Breast epithelium (tissue), 4 donors: ENCODE measurements at places on chromosomes 1 and 21.

- DNase-seq, result peak; percentile 92
Observed at GRCh38 chr1:25904943-25905679, 1.1 kb downstream of the STMN1 start.

DNA sequence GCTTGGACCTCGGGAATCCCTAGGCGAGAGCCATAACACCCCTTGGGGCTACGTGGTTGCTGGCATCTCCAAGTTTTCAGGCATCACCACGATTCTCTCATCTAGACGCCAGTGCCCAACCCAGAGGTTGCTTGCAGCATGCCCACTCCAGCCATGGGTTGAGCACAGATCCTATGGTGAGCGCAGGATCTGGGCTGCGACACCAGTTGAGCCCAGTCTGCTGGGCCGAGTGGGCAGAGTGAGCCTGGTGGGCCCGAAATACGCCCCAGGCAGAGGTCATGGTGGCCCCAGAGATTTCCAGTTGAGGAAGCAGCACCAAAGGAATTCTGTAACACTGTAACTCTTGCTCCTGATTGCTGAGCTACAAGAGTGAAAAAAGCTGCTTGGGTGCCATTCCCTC, 46.1 kb upstream of the GRIK1 start:
- DNase-seq, result no peak

DNA sequence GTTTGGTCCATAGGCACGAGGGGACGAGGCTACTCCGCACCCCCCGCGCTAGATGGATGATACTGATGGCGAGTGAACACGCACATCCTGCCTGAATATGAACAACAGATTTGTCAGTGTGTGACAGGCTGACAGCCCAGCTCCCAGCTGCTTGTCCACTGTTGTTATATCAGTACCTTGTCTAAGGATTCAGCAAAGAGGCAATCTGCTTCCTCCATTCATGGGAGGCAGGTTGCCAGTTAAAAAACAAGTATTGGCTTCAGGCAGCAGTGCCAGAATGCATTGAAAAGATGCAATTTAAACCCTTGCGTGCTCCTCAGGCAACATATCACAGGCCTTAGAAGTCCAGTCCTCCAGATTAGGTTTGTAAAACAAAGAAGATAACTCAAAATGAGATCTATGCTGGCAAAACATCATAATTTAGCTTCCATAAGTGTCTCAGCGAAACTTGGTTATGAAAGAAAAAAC, 223.3 kb downstream of the GPATCH2 start:
- DNase-seq, result no peak

GRCh38 chr1:239763850-239764249, 327.8 kb upstream of the FMN2 start:
- no peak for DNase-seq

DNA sequence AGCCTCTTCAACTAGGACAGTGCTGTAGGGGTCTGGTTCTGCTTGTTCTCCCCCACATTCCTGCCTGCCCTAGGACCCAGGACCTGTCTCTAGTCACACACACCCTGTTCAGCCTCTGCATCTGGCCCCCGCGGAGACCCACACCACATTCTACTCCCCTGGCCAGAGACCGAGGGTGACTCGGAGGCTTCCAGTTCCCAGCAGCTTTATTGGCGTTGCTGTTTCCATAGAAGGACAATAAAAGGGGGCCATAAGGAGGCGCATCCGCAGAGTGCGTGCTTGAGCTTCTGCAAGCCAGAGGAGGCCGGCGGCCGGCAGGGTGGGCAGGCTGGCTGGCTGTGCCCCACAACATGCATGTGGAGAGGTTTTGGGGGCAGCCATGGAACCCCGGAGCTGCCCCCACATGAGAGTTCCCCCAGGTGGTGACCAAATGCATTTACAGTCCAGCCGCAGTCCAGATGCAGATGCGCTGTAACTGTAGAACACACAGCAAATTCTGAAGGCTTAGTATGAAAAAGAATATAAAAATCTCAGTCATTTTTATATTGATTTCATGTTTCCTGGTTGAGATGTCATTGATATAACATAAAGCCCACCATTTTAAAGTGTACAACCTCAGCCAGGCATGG, 52.4 kb downstream of the PDE9A start:
- no peak for DNase-seq

DNA sequence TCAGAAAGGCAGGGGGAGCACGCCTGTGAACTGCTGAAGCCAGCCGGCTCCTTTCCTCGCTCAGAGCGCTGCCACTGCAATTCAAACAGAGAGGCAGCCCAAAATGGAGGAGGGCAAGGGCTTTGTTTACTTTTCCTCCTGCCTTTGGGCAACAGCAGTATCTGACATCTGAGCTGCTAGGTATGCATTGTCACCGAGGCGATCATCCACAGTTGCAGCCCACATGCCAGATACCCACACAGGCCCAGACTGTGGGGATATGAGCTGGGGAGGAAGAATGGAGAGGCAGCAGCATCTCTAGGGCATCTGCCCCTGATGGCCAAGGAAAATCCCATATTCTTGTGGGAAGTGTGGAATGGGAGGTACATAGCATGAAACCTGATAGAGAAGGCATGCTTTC, 357.1 kb downstream of the BARHL2 start:
- DNase-seq, result no peak

DNA sequence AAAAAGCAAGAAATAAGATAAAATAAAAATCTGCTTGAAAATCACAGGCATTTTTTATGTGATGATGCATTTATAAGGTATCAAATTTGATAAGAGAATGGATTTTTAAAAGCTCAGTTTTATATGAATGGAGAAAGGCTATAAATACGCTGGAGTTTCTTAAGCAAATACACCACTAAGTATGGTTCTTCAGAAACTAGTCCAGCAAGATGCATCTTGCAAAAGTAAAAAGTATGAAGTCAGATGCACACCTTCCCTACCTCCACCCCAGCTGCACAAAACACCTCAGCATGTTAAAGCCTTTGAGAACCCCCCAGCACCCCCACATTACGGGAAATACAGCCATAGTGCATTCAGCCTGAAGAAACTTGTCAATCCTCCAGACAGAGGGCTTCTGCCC, 143.1 kb upstream of the PROX1 start:
- DNase-seq, result no peak

- DNase-seq, result no peak
Observed at GRCh38 chr1:207459008-207459407, 4.9 kb downstream of the CR2 start.

DNA sequence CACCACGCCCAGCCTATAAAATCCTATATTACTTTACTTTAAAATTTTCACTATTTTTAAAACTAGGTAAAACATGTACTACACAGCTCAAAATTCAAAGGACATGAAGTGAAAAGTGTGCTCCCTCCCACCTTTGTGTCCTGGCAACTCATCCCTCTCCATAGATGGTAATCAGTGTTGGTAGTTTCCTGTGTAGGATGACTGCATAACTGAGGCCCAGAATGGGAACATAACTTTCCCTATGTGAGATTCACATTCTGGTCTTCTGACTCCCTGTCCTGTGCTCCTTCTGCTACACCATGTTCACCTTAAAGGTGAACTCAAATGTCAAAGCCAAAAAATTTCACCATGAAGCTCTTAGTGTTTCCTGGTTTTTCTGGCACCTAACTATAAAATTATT, 39.3 kb downstream of the XKR8 start:
- DNase-seq, result no peak

DNA sequence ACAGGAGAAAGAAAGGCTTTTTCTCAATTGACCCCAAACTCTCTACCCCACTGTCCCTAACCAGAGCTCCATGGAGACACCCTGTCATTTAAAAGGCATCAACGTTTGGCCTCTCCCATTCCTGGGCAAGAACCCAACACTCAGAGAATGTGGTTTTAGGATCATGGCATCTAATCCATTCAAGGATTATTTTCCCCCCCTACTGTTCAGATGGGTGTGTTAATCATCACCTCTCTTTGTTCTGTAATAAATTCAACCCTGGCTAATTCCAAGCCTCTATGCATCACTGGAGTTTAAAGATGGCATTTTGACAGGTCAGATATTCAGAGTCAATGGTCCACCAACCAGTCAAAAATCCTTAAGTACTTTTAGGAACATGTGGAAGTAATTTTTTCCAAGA, 42.7 kb downstream of the TBX15 start:
- DNase-seq, result no peak

DNA sequence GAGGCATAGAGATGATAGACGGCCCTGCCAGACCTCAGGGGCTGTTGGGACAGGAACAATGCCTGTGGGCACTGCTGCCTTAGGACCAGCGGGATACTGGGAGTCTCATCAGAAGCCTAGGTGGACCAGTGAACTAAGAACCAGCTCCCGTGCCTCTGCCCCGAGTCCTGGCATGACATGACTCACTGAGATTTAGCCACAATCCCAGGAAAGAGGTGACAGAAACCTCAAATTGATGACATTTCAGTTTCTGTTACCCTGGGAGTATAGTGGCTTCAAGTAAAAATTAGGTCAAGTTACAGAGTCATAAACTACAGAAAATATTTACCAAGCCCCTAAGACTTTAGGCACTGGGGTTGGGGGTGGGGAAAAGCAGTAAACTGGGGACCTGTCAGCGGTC, 74.6 kb upstream of the GADD45A start:
- DNase-seq, result no peak

GRCh38 chr1:44237721-44238457, 24.6 kb downstream of the DMAP1 start:
- no peak for DNase-seq

DNA sequence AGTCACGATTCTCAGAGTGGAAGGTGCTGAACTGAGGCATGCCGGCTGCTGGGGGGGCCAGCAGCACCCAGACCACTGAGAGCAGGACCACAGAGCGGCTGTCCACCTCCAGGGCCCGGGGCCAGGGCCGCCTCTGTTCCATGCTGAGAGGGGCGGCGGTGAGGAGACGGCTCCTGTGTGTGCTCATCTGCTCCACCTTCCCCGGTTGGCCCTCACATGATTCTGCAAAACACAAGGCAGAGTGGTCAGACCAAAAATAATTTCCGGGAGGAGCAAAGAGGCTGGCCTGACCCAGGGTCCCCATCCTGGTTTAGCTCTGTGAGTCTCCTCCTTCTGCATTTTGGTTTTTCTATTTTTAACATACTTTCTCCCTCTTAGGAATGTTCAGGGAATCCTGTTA, 26.4 kb downstream of the PLXNA2 start:
- no peak for DNase-seq

DNA sequence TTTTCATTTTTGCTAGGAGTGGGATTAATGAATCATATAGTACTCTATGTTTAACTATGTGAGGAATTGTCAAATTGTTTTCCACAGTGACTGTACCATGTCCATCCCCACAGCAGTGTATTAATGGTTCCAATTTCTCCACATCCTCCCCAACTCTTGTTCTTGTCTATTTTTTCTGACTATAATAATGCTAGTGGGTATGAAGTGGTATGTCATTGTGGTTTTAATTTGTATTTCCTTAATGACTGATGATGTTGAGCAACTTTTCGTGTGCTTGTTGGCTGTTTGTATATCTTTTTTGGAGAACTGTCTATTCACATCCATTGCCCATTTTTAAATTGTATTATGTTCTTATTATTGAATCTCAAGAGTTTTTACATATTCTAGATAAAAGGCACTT, 10.0 kb upstream of the KPRP start:
- no peak for DNase-seq

DNA sequence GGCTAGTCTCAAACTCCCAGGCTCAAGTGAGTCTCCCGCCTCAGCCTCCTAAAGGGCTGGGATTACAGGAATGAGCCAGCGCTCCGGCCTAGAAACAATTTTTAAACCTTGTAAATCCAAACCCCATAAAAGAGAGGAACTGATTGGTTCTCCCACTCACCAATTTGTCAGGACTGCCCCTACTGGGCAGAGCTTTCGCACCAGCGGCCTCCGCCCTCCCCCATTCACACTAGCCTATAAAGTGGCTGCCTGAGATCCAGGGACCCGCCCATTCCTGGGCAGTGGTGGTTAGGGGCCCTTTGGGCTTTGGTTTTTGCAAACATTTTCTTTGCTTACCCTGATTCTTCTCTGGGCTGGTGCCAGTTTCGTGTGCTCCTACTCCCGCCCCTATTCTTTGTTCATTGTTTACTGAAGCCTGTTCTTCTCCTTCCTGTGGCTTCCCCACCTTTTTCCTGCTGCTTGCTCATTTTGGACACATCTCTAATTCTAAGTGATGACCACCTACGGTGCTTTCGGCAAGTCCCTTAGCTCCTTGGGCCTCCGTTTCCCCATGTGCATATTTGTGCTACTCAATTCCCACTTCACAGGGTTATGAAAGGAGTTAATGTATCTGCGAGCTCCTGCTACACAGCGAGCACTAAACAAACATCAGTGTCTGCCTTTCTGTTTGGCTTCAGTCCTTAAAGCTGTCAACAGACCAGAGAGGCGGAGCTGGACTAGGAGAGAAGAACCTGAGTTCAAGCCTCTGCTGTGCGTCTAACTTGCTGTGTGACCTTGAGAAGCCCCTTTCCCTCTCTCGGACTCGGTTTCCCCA, 39.8 kb upstream of the CLIC4 start:
- peak; percentile 93 for DNase-seq

DNA sequence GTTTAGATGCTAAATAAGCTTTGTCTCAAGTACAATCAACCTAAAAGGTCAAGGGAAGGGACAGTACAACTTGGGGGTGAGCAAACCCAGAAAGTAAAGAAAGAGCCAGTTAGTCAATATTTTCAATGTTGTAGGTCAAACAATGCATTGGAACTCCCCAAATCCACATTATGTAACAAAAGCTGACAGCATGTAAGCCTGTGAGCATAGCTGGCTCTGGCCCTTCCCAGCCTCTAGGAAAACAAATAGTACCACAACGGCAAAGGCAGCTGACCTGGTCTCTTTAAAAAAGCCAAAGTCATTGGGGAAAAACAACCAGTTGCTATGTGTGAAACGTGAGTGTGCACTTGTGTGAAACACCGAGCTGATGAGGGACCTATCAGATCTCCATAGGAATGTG, 3.4 kb downstream of the CBR1 start:
- no peak for DNase-seq

DNA sequence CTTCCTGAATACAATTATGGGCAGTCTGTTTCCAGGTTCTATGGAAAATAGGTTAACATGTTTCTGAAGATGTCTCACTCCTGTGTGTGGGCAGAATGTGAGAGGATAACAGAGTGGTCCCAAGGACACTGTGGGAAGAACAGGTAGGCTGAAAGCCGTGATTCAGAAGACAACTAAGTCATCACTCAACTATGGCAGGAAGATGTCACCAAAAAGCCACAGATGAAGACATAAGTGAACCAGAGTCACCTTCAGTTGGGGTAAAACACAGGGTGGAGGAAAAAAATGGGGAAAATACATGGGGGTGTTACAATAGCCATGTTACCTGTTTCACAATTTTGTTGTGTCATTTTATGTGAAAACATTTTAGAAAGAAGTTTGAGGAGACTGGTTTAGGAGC, 75.1 kb downstream of the UCHL5 start:
- no peak for DNase-seq

GRCh38 chr1:107342316-107342715, 201.5 kb downstream of the NTNG1 start:
- no peak for DNase-seq

DNA sequence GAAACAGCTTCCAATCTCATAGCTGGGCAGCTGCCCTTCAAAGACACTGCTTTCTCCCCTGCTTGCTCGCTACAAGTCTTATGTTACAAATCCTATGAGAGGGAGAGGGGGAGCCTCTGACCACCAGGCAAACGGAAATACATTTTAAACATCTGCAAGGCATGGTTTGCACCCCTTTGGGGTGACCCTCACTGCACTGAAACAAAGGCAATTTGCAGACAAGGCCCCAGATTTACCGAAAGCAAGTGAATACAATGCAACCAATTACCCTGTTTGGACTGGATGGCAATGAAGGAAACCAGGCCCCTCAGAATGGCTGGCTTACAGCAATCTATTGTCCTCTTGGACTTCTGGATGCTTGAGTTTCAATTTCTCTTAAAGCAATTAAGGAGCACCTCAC, 11.8 kb upstream of the ATP13A2 start:
- no peak for DNase-seq
